Epithelial cell of prostate (primary cell): ENCODE measurements at places on chromosomes 1 and 21.

- DNase-seq: no peak
Measured at GRCh38 chr1:167722152-167722869, 529 bp downstream of the MPZL1 start.

GRCh38 chr1:23964235-23964668 lies 4.6 kb downstream of the PNRC2 start:
- DNase-seq: no peak

DNA sequence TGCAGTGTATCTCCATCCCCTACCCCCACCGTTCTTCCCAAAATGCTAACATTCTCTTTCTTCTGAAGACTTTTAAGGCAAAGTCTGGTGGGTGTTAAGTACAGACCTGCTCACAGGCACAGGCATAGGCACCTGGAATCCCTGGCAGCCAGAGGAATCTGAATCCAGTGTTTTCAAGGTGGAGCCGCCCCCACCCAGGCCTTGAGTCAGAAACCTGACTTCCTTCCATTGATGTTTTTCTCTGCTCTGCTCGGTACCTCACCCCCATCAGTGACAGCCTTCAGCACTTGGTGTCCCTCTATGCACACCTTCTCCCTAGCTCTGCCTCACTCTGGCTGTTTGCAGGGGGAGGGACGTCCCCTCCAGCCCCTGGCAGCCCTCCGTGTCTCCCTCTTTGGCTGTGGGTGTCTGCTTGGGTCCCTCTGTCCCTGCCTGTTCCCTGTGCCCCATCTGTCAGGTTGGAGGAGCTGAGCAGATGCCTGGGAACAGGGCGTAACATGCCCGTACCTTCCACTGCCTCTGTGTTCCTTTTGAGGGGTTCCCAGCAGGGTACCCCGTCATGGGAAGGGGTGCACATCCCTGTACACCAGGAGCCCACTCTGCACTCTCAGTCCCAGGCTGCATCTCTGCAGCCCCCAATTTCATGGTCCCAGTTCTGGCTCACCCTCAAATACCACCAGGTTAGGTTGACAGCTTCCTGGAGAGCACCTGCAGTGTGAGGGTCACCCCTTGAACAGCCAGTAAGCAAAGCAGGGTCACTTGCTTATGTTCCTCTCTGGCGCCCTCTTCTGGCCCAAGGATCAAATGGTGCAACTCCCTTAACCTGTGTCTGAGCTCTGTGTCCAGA lies 6.7 kb downstream of the NCDN start:
- no peak for DNase-seq

DNA sequence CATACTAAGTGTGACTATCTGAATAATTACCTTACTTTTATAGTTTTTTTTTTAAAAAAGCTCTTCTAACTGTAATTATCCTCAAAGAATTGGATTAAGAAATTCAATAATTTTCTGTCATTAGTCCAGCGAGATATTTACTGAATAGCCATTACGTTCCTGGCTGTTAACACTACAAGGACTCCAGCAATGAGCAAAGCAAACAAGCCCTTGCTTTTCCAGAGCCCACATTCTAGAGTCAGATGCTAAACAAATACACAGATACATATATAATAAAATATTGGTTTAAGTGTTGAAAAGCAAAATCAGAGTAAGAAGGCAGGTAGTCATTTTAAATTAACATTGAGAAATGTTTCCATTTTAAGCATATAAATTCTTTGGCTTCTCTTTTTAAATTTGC lies 118.4 kb downstream of the ATF6 start:
- no peak for DNase-seq

DNA sequence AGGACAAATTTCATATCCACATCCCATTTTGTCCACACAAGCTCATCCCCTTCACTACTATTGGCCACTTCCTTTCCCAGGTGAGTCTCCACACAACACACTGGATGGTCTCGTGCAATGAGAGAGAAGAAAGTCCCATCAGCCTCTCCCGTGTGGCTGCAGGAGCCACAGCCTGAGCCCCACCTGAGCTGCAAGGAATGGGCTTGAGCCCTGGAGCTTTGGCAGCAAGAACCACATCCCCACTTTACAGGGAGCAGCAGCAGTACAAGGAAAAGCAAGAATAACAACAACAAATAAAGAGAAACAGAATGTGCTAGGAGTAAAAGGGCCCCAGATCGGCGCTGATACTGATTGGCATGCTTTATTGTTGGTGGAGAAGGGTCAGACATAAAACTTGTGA lies 117.7 kb downstream of the TPTE start:
- DNase-seq: no peak
